ENCODE measurements at places on chromosomes 11 and 22.

GRCh38 chr11:75351791-75352587, 528 bp upstream of the ARRB1 start:
- peak; percentile 23 for DNase-seq

- no peak for DNase-seq
These were observed 205.4 kb upstream of the CARD18 start for GRCh38 chr11:105344938-105345337.

DNA sequence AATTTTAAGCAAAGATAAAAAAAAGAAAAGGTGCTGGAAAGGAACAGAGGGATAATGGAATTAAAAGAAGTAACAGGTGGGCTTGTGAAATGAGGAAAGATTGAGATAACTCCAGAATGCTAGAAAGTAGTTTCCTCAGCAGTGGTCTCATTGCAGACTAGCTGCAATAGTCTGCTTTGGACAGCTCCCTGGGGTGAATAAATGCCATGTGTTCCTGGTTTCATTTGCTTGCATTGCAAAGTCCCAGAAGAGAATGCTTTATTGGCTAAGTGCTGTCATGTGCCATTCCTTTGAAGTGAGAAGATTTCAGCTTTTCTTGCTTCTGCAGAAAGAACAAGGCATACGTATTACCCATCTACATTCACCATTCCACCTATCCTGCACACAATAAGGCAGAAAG, 478.8 kb upstream of the RAG2 start:
- DNase-seq = no peak

- DNase-seq = no peak
These were observed 38.0 kb downstream of the BCR start for GRCh38 chr22:23218053-23218866.

- DNase-seq = no peak
These were observed 19.5 kb downstream of the PANX1 start for GRCh38 chr11:94148189-94148588.

DNA sequence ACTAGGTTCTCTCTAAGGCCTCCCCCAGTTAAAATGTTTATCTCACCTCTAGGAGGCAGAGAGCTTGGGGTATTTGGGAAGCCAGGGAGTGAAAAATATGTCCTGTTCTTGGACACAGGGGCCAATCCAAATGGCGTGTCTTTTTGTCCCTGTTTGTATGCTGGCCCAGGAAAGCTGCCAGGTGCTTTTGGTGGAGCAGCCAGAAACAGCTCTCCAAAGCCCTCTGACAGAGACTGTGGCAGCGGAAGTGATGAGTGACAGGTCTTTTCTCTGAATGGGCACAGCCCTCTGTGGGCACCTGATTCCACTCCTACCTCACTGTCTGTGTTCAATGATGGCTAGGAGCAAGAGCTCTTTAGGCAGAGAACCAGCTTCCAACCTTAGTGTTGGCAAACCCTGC, 106.4 kb upstream of the KIRREL3 start:
- DNase-seq = no peak

GRCh38 chr11:32343325-32344008, 91.9 kb downstream of the WT1 start:
- DNase-seq = no peak

GRCh38 chr22:43289531-43289963, 53.6 kb downstream of the SCUBE1 start:
- no peak for DNase-seq

GRCh38 chr11:69122630-69123431, 32.9 kb upstream of the SMIM38 start:
- DNase-seq = no peak

GRCh38 chr11:125372088-125372487, 124.0 kb downstream of the FEZ1 start:
- no peak for DNase-seq

Data from stimulated activated CD8-positive, alpha-beta memory T cell treated with anti-CD3 and anti-CD28 coated beads, Interleukin-7, amount 100 ng/mL, for 1 hour (primary cell).